ENCODE measurements at places on chromosomes 5 and 9. TPM values are rescaled to one million over a fixed set of nuclear protein-coding genes. Genes with fewer than 3 reads are reported as not detected.
A peak's percentile ranks its signal among the peaks of the same experiment; 100 is the strongest.

SLC6A18 gene
- not detected for total RNA-seq

- no peak for DNase-seq
Observed at GRCh38 chr9:78592811-78593210, 295.9 kb downstream of the PSAT1 start.

PCDHGC5 gene
- total RNA-seq: 3.3 TPM

DNA sequence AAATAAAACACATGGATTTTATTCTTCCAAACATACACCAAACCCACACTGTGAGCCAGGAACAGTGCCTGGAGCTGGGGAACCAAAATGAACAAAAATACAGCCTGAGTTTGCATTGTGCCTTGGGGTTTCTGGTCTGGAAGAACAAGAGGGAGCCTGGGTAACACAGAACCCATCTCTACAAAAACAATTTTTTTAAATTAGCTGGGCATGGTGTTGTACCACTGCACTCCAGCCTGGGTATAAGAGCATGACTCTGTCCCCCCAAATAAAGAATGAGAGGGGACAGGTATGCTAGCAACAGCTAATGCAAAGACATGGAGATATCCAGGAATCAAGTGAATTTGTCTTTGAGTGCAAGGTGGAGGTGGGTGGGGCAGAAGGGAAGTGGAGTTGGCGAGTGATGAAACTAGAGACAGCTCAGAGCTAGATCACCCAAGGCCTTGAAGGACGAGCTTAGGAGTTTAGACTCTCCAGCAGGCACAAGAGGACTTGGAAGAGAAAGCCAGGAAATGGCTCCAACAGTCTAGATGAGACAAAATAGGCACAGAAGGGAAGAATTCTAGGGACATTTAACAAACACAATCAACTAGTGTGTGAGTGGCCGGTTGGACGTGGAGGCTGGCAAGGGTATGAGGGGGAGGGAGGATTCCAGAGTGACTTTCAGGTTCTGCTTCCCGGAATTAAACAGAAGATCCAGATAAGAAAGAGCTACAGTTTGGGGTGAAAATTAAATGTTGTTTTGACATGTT is 47.4 kb downstream of the FNBP1 start:
- no peak for DNase-seq

IL13 gene
- not detected for total RNA-seq

DNA sequence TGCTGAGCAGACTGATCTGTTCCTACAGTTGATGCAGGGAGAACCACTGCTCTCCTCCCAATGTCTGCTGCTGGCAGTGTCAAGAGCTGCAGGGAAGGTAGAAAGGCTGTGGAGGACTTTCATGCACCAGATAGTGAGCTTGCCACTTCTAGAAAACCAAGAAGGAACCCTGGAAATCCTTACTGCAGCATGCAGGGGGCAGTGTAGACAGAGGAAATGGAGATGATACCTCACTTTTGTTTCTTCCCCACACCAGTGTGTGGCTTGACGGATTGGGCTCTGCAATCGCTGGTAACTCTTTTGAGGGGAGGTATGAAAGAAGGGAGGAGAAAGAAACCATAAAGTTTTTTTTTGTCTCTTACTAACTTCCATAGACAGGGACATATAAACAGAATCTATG is 480.7 kb downstream of the DMAC1 start:
- no peak for DNase-seq

DNA sequence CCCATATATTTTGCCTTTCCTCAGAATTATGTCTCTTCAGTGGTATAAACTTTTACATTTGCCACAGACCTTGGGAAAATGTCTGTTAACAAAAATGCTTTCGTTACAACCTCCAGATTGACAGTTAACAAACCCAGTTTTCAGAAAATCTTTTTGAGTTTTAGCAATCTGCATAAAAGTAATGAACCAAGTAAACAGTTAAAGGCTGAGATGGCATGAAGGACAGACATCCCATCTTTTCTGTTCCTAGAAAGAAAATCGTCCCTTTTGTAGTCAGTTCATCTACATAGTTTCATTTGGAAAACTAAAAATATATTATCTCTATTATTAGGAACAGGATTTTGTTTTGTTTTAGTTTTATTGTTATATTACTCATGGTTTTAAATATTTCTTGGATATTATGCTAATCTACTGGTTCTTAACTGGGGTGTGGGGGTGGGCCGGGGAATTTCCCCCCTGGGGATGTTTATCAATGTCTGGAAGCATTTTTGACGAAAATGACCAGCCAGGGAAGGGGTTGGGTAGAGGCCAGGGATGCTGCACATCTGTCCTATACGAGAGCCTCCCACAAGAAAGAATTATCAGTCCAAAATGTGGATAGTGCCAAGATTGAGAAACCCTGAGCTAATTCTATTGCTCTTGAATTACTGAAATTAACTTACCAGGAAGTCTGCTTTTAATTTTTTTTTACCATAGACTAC is 11.9 kb downstream of the FYB1 start:
- DNase-seq: peak; percentile 36

FAM78A gene
- 3.3 TPM for total RNA-seq

DNA sequence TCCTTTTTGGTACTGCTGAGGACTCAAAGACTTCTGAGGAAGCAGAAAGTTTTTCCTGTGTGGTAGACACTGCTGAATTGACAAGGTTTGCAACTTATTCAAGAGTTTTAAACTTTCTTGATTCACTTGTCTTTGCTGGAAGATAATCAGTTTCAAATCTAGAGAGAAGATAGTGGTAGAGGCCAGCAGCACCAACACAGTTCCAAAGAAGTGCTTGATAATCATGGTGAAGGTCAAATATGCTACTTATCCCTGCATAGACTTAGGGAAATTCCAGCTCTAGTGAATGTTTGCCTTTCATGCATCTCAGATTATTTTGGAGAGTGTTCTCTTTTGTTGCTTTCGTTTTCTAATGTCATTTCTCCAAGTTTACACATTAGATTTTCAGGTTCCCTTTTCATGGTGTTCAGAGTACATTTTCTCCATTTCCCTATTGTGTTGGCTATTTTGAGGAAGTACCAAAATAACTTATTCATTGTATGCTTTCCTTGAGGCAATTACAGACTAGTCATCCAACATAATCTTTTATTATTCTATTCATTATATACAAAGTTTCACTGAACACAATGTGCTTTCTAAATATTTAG is 550 bp downstream of the IFNE start:
- no peak for DNase-seq

DNA sequence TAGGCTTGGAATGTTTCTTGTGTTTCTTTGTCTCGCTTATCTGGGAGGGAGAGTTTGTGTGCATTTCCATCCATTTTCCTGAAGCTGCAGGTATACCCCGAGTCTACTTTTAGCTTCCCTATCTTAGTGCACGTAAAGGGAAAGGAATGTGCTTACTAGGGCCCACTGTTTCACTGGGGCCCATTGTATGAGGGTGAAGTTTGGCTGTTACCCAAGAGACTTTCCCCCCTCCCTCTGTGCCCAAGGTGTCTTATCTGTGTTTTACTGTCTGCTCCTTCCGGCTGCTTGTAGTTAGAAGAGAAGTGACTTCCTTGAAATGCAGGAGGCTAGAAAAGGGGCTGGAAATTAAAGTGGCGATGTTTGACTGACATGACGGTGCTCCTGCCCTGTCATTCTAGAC is 12.1 kb upstream of the BTNL3 start:
- no peak for DNase-seq

GRCh38 chr9:8730618-8731017 is 931.0 kb upstream of the DMAC1 start:
- no peak for DNase-seq

Measured in uterus (tissue), 4 donors.